ENCODE measurements at places on chromosomes 6 and 20.

- DNase-seq = no peak
Observed at GRCh38 chr6:90194371-90194841, 102.2 kb downstream of the BACH2 start.

DNA sequence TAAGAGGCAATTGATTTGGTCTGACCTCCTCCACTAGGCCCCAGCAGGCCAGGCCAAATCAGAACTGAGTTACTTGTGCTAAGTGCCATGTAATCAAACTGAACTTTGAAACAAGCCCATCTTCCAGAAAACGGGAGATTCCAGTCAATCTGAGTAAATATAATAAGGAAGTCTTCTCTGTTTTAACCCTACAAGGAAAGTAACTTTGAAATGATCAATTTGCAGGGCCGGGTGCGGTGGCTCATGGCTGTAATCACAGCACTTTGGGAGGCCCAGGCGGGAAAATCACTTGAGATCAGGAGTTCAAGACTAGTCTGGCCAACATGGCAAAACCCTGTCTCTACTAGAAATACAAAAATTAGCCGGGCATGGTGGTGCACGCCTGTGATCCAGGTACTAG lies 2.0 kb upstream of the SHLD1 start:
- DNase-seq = no peak

DNA sequence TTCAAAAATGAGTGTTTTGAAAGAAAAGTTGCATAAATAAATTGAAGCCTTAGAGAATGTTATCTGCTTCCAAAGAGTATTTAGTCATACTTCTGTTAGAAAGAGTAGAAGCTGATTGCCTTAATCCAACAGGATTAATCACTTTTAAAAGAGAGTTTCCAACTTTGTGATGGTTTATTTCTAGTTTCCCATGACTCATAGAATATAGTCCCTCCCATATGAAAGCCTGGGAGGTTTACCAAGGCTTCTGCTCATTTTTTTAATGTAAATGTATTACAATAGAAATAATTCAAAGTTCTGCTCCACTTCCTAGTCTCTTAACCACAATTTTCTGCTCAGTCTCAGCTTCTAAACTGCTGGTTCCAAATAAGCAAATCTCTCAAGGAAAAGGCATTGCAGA lies 118.0 kb upstream of the IRAK1BP1 start:
- DNase-seq = no peak

DNA sequence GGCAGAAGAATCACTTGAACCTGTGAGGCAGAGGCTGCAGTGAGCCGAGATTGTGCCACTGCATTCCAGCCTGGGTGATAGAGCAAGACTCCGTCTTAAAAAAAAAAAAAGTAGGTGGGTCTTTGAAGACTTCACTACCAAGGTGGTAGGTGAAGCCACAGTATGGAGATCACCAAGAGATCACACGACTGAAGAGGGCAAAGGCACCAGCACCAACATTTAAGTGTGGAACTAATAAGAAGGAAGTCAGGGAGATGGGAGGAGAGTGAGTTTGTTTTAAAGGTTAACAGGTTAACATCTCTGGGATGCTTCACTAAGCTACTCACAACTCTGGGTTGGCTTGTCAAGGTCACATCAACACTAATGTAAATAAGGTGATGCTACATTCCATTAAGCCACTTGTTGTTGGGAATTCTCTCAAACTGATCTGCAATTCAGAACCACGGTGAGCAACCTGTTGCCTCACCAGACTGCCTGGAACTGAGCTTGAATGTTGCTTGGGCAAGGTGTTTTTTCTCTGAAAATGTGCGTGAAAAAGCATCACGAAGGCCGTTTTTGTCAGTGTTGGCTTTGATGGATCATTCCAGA lies 48.7 kb downstream of the KCTD20 start:
- no peak for DNase-seq

GRCh38 chr6:111030008-111031007 lies 48.5 kb downstream of the RPF2 start:
- DNase-seq = no peak

DNA sequence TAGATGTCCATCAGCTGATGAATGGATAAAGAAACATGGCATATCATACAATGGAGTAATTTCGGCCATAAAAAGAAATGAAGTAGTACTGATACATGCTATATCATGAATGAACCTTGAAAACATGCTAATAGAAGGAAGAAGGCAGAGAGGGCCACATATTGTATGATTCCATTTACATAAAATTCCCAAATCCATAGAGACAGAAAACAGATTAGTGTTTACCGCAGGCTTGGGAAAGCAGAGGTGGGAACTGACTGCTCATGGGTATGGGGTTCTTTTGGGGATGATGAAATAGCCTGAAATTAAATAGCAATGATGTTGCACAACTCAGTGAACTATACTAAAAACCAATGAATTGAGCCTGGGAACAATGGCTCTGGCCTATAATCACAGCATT lies 58.3 kb downstream of the SERAC1 start:
- DNase-seq = no peak

DNA sequence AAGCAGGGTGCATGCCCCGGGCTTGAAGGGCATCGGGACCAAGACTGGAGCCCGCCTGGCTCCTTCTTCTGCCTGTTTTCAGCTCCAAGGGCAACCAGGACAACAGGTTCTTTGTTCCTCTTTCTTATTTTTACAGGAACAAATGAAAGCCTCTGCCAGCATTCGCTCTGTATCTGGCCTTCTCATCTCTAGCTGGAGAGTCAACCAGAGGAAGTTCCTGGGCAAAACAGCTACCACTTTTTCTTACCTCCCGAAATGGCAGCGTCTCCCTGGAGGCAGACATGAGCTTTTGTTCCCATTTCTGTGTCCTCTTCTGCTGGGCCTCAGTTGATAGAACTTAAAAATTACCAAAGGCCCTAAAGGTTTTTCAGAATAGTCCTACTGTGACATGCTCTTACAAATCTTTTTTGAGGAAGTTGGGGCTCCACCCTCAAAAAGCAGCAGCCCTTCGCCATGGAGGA lies 74.1 kb upstream of the NAA20 start:
- no peak for DNase-seq

DNA sequence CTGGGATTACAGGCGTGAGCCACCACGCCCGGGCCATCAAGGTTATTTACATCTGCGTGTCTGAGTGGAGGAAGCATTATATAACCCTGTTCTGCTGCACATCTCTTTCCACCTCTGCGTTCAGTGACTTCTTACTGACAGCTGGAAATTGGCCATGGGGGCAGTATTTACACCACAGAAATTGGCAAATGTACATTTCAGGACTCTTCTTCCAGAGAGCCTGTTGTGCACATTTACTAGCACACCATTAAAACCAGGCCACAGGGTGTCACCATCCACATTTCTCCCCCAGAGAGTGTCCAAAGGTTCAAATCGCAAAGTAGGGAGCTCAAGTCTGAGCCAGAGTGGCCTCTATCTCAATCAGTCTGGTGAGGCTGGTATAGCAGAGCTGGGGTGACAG lies 62.9 kb upstream of the SNX9 start:
- DNase-seq = no peak

DNA sequence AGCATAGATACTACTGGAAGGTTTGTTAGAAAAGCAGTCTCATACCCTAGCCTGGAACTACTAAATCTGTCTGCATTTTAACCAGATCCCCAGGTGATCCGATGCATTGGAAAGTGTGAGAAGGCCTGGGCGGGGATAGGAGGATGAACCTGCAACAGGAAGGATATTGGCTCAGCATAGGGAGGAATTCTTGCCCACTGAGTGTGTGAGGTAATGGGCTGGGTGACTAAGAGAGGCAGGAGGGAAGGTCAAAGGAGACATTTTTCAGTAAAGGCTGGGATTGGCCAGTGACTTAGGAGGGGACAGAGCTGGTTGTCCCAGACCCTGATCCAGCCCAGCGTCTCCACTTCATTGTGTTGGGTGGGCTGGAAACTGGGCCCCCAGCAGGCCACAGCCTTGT lies 191.0 kb upstream of the LRFN2 start:
- no peak for DNase-seq

GRCh38 chr6:24428615-24429014 lies 25.9 kb downstream of the MRS2 start:
- DNase-seq = no peak

DNA sequence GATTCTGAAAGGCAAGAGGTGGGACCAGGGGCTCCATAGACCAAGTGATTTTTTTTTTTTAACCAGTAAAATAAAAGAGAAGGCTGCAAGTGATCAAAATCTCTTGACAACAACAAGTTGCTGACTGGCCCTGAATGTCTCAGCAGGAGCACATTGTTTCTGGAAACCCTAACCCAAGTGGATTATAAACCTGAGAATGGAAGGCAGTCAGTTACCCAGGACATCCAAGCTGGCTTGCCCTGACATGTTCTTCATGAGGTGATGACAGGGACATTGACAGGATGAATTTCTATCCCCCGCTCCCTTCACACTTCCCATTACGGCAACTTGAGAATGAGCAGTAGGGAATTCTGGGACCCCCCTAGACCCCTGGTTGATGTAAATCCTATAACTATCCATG lies 49.6 kb upstream of the RIPOR2 start:
- DNase-seq = no peak

Data from stimulated activated CD4-positive, alpha-beta T cell treated with anti-CD3 and anti-CD28 coated beads, TNF-alpha, amount 100 ng/mL, for 1 hour (primary cell).